ENCODE measurements at places on chromosomes 7 and 10.

- DNase-seq, result no peak
Measured at GRCh38 chr7:27947586-27948278, 207.8 kb downstream of the TAX1BP1 start.

DNA sequence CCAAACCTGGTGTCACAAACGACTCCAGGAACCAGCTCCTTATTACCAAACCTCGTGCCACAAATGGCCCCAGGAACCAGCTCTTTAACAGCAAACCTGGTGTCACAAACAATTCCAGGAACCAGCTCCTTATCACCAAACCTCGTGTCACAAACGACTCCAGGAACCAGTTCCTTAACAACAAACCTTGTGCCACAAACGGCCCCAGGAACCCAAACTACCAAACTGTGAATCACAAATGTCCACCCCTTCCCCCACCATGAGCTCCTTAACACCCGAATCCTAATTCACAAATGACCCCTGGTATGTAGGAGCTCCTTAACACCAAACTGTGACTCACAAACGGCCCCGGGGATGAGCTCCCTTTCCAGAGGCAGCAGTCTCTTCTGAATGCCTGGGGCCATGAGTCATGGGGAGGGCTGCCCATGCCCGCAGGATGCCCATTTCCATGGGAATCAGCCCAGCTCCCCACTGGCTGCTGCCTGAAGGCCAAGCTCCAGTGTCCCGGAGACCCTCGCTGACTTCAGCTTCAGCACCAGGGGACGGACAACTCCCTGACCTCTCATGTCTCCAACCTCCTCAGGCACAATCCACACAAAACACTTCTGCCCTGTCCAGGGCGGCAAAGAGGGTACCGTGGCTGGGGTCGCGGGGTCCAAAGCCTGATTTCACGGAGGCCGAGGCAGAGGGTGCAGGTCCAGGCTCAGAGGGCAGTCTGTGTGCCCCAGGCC lies 213.1 kb downstream of the ELFN1 start:
- peak; percentile 53 for DNase-seq

DNA sequence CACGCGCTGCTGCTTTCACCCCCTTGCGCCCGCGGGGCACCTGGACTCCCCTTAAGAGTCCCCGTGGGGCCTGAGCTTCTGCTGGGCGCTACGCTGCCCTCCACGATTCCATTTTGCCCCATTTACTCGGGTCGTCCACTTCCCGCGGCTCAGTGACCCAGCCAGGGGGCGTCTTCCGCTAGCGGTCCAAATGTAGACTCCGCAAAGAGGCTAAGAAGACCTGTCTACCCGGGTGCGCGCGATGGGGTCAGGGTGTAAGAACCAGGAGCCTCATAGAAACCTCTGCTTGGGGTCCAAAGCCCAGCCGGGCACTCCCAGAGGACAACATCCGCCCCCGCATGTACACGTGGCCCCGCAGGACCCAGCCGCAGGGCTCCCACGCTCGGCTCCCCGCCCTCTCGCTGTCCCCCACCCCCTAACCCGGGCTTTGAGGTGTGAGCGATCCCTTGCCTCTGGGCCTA lies 5.2 kb upstream of the HMX2 start:
- no peak for DNase-seq

DNA sequence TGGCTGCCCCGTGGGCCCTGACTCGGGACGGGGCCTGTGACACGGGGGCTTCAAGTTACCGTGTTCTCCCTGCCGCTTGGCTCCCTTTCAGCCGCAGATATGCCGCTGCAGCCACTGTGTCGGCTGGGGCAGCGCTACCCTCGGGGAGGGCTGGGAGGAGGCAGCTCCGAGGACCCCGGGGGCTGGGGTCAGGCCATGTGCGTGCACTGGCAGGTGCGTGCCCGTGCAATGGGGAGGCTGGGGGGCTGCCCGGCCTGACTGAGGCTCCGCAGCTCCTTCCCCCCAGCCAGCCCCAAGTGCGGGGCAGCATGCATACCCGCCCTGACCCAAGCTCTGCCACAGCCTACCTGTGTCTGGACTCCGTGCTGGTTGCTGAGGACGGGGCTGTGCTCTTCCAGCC lies 29.2 kb downstream of the KNDC1 start:
- no peak for DNase-seq

- DNase-seq, result no peak
Measured at GRCh38 chr7:137110091-137110509, 233.4 kb downstream of the PTN start.

- no peak for DNase-seq
Measured at GRCh38 chr10:74746813-74747212, 79.6 kb upstream of the KAT6B start.

GRCh38 chr7:71308096-71308495 lies 176.2 kb downstream of the GALNT17 start:
- DNase-seq, result no peak

DNA sequence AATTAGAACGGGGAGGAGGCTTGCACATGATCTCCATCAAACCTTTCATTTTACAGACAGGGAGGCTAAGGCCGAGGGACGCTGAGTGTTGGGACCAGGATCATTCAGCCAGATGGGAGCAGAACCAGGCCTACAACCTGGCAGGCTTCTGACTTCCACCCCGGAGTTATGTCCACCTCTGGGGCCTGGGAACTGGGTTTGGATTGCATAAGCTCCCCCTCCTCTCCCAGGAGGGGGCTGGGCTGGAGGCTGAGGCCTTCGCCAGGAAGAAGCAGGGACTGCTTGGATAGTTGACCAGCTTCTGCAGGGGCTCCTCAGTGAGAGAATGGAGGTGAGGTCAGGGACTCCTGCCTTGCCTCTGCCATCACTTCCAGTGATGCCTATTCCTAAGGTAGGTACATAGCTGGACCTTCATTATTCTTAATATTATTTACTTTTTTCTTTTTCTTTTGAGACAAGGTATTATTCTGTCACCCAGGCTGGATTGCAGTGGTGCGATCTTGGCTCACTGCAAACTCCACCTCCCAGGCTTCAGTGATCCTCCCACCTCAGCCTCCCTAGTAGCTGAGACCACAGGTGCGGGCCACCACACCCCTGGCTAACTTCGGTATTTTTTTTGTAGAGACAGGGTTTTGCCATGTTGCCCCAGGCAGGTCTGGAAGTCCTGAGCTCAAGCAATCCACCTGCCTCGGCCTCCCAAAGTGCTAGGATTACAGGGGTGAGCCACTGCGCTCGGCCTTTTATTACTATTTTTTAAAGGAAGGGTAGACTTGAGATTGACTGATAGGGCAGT lies 1.3 kb downstream of the SNX10 start:
- no peak for DNase-seq

All from AG04449 (cell line).